ENCODE measurements at places on chromosomes 12 and 14.

GRCh38 chr12:3761116-3761735, 8.3 kb upstream of the CRACR2A start:
- DNase-seq = no peak

DNA sequence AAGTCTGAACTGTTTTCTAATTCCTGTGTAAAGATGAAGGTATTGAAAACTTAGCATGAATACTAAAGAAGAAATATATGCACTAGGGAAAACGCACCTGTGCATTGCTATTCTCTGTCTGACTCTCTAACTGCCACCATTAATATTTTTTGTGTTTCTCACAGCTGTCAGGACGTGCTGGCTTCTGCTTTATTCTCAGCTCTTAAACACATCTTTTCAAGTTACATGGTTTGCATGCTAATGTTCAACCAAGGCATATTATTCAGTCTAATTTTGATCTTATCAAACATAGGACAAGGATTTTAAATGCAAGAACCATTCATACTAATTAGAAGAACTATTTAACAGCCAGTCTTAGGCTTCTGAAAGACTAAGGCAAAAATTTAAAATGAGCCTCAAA, 187.4 kb downstream of the KLHL28 start:
- DNase-seq = no peak

DNA sequence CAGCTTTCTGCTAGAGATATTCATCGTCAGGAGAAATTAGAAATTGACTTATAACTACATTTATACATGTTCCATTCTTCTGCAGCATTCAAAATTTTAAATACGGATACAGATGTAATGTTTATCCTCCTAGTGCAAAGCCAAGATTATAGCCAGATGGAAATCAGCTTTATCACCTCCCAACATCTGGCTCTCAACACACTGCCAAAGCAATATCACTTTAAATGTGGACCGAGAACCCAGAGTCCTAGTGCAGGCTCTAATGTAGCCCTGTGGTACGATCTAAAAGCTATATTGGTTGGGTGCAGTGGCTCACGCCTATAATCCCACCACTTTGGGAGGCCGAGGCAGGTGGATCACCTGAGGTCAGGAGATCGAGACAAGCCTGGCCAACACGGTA, 6.5 kb downstream of the MLH3 start:
- DNase-seq = no peak

DNA sequence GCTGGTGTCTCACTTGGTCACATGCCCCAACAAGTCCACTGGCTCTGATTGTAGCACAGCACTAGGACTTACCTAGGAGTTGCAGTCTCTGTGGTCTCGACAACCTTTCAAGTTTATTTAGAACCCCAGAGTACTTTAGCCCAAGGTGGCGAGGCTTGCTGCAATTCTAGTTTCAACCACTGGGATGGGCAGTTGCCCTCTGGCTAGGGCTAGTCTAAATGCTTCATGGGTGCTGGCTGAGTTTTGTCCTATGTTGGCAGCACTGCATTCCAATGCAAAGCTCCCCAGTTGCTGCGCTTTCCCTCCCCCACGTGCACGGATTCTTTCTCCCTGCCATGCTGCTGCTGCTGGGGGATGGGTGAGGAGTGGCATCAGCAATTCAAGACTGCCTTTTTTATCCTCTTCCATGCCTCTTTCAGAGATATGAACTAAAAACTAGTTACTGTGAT, 207.9 kb downstream of the SYNE2 start:
- no peak for DNase-seq

- DNase-seq = no peak
These were observed 10.5 kb downstream of the BTBD6 start for GRCh38 chr14:105258846-105259245.

DNA sequence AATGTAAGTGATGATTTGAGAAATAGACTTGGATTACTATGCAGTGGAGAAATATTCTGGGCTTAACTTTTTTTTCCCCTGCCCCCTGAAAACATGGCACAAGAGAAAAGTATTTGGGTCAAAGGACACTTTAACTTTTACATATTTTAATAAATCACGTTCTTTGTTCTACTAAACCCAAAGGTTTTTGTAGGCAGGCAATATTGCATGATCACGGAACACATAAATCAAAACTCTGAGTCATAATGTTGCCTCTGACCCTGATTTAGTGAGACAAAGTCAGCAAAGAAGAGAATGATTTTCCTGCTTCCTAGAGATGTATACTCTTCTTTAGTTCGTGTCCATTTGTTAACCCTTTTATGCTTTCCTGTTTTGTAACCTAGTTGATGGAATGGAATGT, 38.0 kb downstream of the ABCD2 start:
- no peak for DNase-seq

- no peak for DNase-seq
These were observed 149.1 kb downstream of the NTF3 start for GRCh38 chr12:5581019-5581418.

- no peak for DNase-seq
These were observed 341.2 kb downstream of the C12orf75 start for GRCh38 chr12:105671720-105672119.

GRCh38 chr12:12379831-12380730, 23.2 kb downstream of the BORCS5 start:
- peak; percentile 30 for DNase-seq

DNA sequence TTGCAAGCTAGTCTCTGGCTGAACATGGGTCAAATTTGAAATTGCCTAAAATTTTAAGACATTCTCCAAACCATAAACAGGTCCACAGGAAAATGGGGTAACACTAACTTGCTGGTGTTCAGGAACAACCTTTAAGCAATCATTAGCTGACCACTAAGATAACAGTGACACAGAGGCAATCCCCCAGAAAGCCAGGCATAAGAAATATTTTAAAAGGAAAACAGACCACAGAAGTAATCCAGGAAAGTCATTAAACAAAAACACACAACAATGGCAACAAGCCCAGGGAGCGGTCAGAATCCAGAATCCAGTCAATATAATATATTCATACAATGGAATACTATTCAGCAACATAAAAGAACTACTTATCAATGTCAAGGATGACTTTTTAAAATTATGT, 59.1 kb downstream of the LRP6 start:
- DNase-seq = no peak

Data from T-helper 17 cell (primary cell).